ENCODE measurements at places on chromosomes 6 and 20.

DNA sequence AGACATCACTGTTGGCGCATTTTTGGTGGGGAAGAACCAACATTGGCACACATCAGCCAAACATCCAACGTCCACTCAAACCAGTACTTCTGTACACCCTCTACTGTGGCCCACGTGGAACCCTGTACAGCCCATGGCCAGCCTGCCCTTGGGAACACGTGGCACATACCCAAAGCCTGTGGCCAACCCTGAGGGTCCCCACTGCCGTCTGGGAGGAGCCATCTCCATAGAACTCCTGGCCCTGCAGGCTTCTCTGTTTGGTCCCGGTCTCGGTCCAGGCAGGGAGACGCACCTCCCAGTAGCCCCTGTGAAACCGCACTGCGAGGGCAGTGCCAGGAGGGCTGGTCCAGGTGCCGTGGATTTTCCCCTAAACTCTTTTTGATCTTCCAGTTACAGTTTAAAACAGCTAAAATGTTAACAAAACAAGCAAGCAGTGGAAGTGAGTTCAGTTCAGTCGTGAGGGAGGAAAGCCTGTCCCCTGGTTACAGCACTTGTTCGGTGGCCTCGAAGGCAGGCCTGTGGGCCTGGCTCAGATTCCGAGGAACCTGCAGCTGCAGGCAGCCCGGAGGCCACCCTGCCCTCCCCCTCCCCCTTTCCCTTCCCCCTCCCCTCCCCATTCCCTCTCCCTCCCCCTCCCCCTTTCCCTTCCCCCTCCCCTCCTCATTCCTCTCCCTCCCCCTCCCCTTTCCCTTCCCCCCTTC is 233.7 kb downstream of the DLL1 start:
- DNase-seq = no peak

DNA sequence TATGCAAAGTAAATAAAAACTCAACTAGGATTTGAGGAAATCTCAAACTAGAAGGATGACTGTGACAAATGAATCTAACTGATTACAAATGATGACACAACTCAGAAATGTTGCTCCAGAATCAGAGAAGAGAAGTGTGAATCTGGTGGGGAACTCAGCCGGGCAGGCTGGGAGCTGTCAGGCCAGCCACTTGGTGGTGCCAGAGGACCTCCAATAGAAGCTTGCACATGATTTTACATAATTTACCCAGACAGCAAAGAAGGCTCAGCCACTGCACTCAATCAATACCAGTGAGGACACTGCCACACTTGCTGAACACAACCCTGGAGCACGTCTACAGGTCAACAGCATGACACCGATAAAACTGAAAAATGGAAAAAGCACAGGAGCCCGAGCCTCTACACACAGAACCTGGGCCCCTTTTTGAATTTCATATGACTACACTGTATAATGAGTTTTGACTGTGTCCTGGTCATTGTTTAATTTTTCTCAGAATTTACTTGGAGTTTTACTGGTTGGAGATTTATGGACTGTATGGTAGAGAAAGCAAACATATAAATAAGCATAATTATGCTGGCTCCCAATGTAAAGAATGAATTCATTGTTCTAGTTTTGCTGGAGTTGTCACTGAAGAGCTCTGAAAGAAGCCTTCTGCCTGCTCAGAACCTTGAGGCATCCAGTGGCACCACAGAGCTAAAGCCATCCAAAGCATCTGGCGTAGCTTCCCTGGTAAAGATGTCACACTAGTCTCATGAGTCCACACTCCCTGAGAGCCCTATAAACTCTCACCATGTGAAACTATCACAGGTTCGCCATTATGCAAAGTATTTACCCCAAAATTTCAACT is 296.5 kb downstream of the THBS2 start:
- peak; percentile 73 for DNase-seq

DNA sequence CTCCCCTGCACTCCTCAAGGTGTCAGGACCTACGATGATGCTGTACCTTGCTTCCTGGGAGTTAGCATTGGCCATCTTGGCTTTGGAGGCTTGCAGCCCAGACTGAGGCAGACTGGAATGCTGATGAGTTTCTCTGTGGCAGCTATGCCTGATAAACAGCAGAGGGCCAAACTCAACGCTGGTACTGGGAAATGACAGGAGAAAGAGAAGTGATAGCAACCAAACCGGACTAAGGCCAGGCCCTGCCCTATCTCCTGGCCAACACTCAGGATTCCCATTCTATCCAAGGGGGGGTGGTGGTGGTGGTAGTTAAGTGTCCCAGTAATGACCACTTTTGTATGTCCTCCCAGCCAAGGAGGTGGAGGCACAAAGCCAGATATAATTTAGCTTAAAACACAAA is 90.0 kb upstream of the DTNBP1 start:
- no peak for DNase-seq

DNA sequence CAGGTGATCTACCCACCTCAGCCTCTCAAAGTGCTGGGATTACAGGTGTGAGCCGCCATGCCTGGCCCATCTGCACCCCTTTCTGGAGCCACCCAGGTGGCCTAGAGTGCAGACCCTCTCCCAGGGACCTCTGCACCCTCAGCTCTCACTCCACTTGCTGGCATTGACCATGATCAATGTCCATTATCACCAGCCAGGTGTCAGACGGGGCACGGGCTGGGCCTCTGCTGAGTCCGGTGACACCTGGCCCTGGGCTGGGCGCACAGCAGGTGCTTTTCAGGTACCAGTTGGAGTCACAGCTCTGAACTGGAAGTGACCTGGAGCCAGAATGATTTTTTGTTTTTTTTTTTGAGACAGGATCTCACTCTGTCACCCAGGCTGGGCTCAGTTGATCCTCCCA is 91.8 kb upstream of the PMEPA1 start:
- DNase-seq = no peak

- DNase-seq = no peak
Measured at GRCh38 chr6:151408858-151409257, 17.5 kb upstream of the ZBTB2 start.

- no peak for DNase-seq
Measured at GRCh38 chr6:865846-866245, 172.9 kb upstream of the EXOC2 start.

DNA sequence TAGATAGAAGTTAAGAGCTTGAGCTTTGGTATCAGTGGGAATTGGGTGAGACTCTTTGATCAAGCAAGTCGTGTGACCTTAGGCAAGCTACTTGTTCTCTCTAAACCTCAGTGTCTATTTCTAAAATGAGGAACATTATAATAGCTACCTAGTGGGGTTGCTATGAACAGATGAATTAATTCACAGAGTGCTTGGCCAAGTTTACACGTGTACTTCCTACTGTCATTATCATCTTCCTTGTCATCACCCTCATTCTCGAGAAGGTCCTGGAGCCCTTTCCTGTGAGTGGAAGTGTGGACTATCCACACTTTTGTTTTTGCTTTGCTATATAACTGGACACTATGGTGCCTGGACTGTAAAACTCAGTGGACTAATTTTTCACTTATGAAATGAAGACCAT is 64.0 kb downstream of the BCKDHB start:
- DNase-seq = no peak

- no peak for DNase-seq
Measured at GRCh38 chr20:19540392-19540791, 217.7 kb upstream of the RIN2 start.

DNA sequence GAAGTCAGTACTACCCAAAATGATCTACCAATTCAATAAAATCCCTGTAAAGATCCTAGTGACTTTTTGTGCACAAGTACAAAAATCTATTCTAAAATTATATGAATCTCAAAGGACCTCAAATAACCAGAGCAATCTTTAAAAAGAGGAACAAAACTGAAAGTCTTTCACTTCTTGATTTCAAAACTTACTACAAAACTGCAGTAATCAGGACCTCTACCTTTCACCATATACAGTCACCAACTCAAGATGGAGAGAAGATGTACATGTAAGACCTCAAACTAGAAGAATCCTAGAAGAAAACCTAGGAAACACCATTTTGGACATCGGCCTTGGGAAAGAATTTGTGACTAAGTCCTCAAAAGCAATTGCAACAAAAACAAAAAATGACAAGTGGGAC is 109.5 kb upstream of the CD93 start:
- DNase-seq = peak; percentile 74

GRCh38 chr6:69289689-69290495 is 506.9 kb downstream of the LMBRD1 start:
- no peak for DNase-seq

- no peak for DNase-seq
Measured at GRCh38 chr6:127792616-127793015, 108.2 kb downstream of the THEMIS start.

DNA sequence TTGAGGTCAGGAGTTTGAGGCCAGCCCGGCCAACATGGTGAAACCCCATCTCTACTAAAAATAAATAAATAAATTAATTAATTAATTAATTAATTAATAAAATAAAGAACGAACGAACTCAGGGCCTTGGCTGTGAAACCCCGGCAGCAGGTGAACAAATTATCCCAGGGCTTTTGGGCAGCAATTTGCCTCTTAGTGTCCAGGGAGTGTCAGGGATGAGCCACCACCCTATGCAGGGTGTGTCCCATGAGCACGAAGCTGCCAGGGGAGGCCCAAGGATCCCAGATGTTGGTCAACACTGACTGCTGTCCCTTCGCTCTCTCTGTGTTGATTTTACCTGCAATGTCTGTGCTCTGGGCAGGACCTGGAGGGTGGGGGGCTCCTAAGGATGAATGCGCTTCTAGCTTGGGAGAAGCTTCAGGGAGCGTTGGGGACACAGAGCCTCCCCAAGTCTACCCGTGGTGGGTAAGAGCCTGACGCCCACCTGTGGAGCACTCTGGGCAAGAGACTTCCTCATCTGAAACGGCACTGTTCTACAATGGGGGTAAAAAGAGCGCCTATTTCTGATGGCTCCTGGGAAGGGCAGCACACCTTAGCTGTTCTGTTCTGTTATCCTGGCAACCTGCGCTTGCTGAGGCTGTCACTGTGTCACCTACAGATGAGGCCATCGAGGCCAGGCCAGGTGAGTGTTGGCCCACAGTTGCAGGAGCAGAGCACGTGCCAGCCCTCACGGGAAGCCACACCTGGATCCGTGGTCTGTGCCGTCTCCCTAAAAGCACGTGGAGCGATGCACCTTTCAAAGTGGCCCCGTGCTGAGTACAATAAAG is 125.5 kb upstream of the CDH4 start:
- DNase-seq = no peak

- DNase-seq = no peak
Measured at GRCh38 chr6:157732007-157732406, 91.0 kb upstream of the SNX9 start.

GRCh38 chr20:57891014-57891413 is 181.2 kb upstream of the PMEPA1 start:
- no peak for DNase-seq

DNA sequence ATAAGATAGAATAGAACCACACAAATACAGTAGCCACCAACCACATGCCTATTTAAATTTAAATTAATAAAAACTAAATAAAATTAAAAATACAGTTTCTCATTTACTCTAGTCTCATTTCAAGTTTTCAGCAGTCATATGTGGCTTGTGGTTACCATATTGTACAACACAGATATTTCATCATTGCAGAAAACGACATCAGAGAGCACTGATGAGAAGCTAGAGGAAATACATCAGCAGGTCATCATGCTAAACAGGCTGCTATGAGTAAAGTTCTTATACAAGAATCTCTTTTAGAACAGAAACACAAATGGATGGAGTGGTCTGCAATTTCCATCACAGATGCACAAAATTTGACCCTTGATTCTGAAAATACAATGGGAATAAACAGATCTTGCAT is 36.6 kb downstream of the TBC1D32 start:
- peak; percentile 90 for DNase-seq

GRCh38 chr20:13800728-13801134 is 15.9 kb downstream of the NDUFAF5 start:
- no peak for DNase-seq

- no peak for DNase-seq
Measured at GRCh38 chr6:3726421-3726820, 25.1 kb downstream of the PXDC1 start.

- no peak for DNase-seq
Measured at GRCh38 chr6:117601811-117602150, 530 bp downstream of the GOPC start.

GRCh38 chr20:63241272-63241671 is 5.6 kb downstream of the BIRC7 start:
- no peak for DNase-seq
